SK-N-SH (cell line): ENCODE measurements at places on chromosomes 1 and 21. TPM values are rescaled to one million over a fixed set of nuclear protein-coding genes. Genes with fewer than 3 reads are reported as not detected.

HEYL gene
- not detected in 2 replicates for polyA plus RNA-seq

AJAP1 gene
- not detected in 2 replicates for polyA plus RNA-seq

TMEM52 gene
- polyA plus RNA-seq = 3.8 and 4.8 TPM in 2 replicates

PRELP gene
- 0.26 and 0.48 TPM in 2 replicates for polyA plus RNA-seq

GJB5 gene
- not detected in 2 replicates for polyA plus RNA-seq

SAMD13 gene
- polyA plus RNA-seq = 1.3 and 1.9 TPM in 2 replicates

CR1 gene
- polyA plus RNA-seq = not detected in 2 replicates

GUCA2B gene
- not detected in 2 replicates for polyA plus RNA-seq

KRTAP13-2 gene
- not detected in 2 replicates for polyA plus RNA-seq

OR6N1 gene
- polyA plus RNA-seq = not detected in 2 replicates

GRCh38 chr21:38984568-38984967 is 178.8 kb downstream of the ETS2 start:
- H3K36me3 ChIP-seq = no peaks in the 10 kb centered on the region
- H3K27ac ChIP-seq = peak overlapping the region; percentile 79
- peaks cover 17% of the 10 kb centered on the region; the same call in 1 of the 2 replicates for H3K4me1 ChIP-seq

GRCh38 chr1:204968135-204968534 is 74.9 kb upstream of the CNTN2 start:
- no peaks in the 10 kb centered on the region for H3K36me3 ChIP-seq
- DNase-seq = no peak
- no peaks in the 10 kb centered on the region for H3K27me3 ChIP-seq
- H3K27ac ChIP-seq = no peak overlapping the region
- no peak overlapping the region for H3K4me3 ChIP-seq
- H3K4me1 ChIP-seq = peaks cover 11% of the 10 kb centered on the region; the same call in 1 of the 2 replicates

- H3K36me3 ChIP-seq = no peaks in the 10 kb centered on the region
- no peaks in the 10 kb centered on the region for H3K27me3 ChIP-seq
- H3K27ac ChIP-seq = no peak within 1 kb of the TSS
- DNase-seq = peak; percentile 87
- peak within 1 kb of the TSS; percentile 63 for H3K4me3 ChIP-seq
- H3K4me1 ChIP-seq = peaks cover 11% of the 10 kb centered on the region; the same call in 1 of the 2 replicates
These were observed at the start of gene MAP10 for GRCh38 chr1:232805269-232806185. Gene MAP10, plus strand, starts transcription at chr1:232805416. Its CDS starts 34 bp downstream, at chr1:232805450.

GRCh38 chr1:236689713-236690569 is 3.6 kb downstream of the ACTN2 start:
- no peak overlapping the region for H3K27ac ChIP-seq
- no peak overlapping the region for H3K4me3 ChIP-seq
- no peak for DNase-seq
- H3K4me1 ChIP-seq = peaks cover 8% of the 10 kb centered on the region; the same call in 1 of the 2 replicates
- H3K36me3 ChIP-seq = no peaks in the 10 kb centered on the region

GRCh38 chr1:205998457-205999241 is 4.5 kb downstream of the RAB7B start:
- no peaks in the 10 kb centered on the region for H3K4me1 ChIP-seq
- no peak overlapping the region for H3K4me3 ChIP-seq
- no peaks in the 10 kb centered on the region; the same call in 1 of the 2 replicates for H3K27me3 ChIP-seq
- no peak overlapping the region for H3K27ac ChIP-seq
- DNase-seq = no peak

GRCh38 chr1:245272676-245273075 is 117.9 kb downstream of the KIF26B start:
- no peaks in the 10 kb centered on the region for H3K27me3 ChIP-seq
- peaks cover 5% of the 10 kb centered on the region for H3K36me3 ChIP-seq
- no peaks in the 10 kb centered on the region for H3K4me1 ChIP-seq

GRCh38 chr1:208520438-208521099 is 276.4 kb upstream of the PLXNA2 start:
- peaks cover 13% of the 10 kb centered on the region for H3K4me1 ChIP-seq
- H3K4me3 ChIP-seq = no peak overlapping the region
- no peaks in the 10 kb centered on the region for H3K27me3 ChIP-seq
- H3K36me3 ChIP-seq = no peaks in the 10 kb centered on the region

DNA sequence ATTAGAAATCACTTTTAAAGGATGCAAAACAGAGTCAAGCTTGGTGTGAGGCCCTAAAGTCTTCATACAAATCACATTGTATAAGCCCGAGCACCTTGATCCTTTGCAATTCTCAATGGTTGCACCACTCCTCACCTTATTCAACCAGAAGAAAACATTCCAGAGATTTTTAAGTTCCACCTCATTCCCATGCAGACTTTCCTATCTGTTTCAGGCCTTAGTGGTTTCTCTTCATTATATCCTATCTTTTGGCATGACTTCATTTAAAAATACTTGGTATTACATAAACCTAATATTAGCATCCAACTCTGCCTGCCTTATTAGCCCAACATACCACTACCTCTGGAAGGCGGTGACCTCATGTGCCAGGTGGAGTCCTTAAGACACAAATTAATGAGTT is 9.3 kb upstream of the GREM2 start:
- no peaks in the 10 kb centered on the region for H3K27me3 ChIP-seq
- H3K4me3 ChIP-seq = no peak overlapping the region
- H3K27ac ChIP-seq = no peak overlapping the region
- DNase-seq = no peak
